ENCODE measurements at places on chromosomes 11 and 22.

- DNase-seq: no peak
Measured at GRCh38 chr11:11265994-11266606, 87.0 kb downstream of the CSNK2A3 start.

DNA sequence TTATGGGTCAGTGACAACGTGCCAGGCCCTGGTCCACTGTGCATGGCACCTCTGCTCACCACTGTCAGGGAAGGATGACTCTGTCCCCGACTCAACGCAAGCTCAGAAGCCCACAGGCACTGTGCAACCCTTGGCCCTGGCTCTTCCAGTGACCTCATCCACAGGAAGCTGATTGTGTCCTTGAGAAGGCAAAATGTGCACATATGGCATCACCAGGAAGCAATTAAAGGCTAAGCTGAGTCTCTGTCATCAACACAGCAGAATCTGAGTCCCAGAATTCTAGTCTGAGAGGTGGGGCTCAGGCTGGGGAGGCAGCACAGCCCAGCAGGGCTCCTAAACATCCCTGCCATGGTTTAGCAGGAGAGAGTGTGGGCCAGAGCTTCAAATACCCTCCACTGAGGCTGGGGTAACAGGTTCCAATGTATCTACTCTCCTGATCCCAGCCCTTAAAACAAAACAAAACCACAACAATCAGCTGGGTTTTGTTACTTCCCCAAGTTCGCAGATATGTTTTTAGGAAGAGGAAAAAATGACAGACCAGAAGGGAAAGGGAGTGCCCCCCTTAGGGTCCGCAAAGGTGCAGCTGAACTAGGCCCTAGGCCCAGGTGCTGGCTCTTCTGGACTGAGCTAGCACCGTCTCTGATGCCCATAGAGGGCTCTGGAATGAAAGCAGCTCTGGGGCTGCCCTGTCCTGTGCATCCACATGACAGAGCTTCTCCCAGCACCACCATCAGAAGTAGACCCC lies 33.5 kb upstream of the GNAZ start:
- no peak for DNase-seq

DNA sequence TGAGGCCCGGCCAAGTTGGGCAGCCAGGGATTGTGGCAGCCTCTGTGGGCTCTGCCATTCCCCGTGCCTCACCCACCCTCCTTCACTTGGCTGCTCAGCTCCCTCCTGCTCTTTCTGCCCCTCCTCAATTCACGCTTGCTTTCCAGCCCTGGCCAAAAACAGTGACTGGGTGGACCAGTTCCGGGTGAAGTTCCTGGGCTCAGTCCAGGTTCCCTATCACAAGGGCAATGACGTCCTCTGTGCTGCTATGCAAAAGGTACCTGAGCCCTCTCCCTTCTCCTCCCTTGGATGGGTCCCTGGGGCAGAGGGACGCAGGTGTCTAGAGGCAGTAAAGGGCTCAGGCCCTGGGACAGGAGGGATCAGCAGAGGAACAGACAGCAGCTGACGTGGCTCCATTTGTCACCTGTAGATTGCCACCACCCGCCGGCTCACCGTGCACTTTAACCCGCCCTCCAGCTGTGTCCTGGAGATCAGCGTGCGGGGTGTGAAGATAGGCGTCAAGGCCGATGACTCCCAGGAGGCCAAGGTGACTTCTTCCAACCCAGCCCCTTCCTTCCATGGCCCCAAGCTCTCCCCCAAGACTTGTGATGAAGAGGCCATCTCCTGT lies 2.7 kb downstream of the FREY1 start:
- DNase-seq: no peak

- no peak for DNase-seq
Measured at GRCh38 chr22:31326877-31327276, 19.3 kb downstream of the PATZ1 start.

- DNase-seq: no peak
Measured at GRCh38 chr11:30364139-30364836, 41.4 kb downstream of the ARL14EP start.

GRCh38 chr11:9057007-9057406 lies 34.4 kb downstream of the SCUBE2 start:
- no peak for DNase-seq

DNA sequence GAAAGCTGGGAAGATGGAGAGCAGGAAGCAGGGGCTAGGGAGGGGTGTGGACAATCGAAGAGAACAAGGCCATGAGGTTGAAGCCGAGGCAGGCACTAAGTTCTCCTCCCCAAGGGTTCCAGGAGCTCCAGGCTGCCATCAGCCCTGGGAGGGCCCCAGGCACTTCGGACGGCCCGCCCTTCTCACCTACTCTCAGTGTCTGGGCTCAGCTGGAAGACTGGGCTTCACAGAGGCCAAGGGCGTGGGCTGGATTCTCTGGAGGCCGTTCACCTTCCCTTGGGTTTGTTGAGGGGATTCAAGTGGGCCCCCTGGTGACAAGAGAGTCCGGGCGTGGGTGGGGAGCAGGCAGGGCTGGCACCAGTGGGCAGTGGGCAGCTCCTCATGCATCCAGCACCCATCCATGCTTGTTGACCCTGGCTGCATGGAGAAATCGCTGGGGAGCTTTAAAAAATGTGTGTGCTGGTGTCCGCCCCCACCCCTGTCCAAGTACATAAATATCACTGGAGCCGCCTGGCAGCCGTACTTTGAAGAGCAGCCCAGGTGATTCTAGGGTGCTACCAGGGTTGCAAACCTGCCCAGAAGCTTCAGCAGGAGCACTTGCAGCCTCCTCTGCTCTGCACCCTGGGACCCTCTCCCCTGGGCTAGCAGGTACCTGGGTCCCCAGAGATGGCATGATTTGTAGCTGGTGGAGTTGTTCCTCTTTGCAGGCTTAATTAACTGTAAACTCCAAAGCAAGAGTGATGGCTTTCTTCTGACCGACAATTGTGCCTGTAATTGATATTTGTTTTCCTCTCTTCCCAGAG lies 74.3 kb downstream of the RTL6 start:
- no peak for DNase-seq
